Panc1 (cell line): ENCODE measurements at places on chromosomes 12 and 14. TPM values are rescaled to one million over a fixed set of nuclear protein-coding genes. Genes with fewer than 3 reads are reported as not detected.

DNA sequence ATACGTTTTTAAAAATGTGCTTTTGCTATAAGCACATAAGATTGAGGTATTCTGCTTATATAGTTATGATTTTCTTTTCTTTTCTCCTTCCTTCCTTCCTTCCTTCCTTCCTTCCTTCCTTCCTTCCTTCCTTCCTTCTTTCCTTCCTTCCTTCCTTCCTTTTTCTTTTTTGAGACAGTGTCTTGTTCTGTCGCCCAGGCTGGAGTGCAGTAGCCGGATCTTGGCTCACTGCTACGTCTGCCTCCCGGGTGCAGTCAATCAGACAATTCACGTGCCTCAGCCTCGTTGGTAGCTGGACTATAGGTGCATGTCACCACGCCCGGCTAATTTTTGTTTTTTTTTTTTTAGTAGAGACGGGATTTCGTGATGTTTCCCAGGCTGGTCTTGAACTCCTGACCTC, 5.8 kb downstream of the CFAP54 start:
- no peaks in the 10 kb centered on the region for H3K4me1 ChIP-seq
- H3K36me3 ChIP-seq, result no peaks in the 10 kb centered on the region
- H3K4me3 ChIP-seq, result no peak overlapping the region
- no peaks in the 10 kb centered on the region for H3K27me3 ChIP-seq
- DNase-seq, result no peak
- no peak overlapping the region for H3K27ac ChIP-seq

GRCh38 chr12:26077915-26078702, 46.7 kb downstream of the BHLHE41 start:
- peak overlapping the region; percentile 15; the same call in 1 of the 2 replicates for H3K27ac ChIP-seq
- H3K36me3 ChIP-seq, result no peaks in the 10 kb centered on the region
- H3K4me1 ChIP-seq, result no peaks in the 10 kb centered on the region
- DNase-seq, result no peak

DNA sequence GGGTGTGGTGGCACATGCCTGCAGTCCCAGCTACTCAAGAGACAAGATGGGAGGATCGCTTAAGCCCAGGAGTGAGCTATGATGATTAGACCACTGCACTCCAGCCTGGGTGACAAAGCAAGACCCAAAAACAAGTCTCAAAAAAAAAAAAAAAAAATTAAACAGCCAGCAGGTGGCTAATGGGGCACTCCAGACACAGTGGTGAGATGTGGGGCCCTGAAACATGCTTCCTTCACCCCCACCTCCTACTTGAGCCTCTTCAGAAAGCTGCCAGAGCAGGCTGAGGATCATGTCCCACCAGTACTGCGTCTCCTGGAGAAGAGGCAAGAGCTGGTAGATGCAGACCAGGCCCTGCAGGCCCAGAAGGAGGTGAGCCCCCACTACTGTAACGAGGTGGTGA, 2.1 kb downstream of the CFAP73 start:
- H3K36me3 ChIP-seq, result no peaks in the 10 kb centered on the region
- no peak for DNase-seq
- peaks cover 12% of the 10 kb centered on the region; the same call in 1 of the 2 replicates for H3K4me1 ChIP-seq
- no peak overlapping the region for H3K27ac ChIP-seq
- H3K27me3 ChIP-seq, result no peaks in the 10 kb centered on the region
- H3K4me3 ChIP-seq, result no peak overlapping the region

- no peaks in the 10 kb centered on the region for H3K36me3 ChIP-seq
- no peak for DNase-seq
- H3K4me1 ChIP-seq, result no peaks in the 10 kb centered on the region
- no peaks in the 10 kb centered on the region for H3K27me3 ChIP-seq
- no peak overlapping the region for H3K4me3 ChIP-seq
These were observed 26.6 kb downstream of the PPP2R5C start for GRCh38 chr14:101788016-101788635.

GRCh38 chr12:125346362-125346761, 281.1 kb downstream of the AACS start:
- H3K4me3 ChIP-seq, result no peak overlapping the region
- H3K27me3 ChIP-seq, result peaks cover 14% of the 10 kb centered on the region
- no peaks in the 10 kb centered on the region for H3K36me3 ChIP-seq
- H3K27ac ChIP-seq, result no peak overlapping the region
- H3K4me1 ChIP-seq, result no peaks in the 10 kb centered on the region
- DNase-seq, result no peak

GRCh38 chr12:123683964-123684363, 13.1 kb downstream of the TCTN2 start:
- H3K4me1 ChIP-seq, result no peaks in the 10 kb centered on the region
- H3K27ac ChIP-seq, result no peak overlapping the region
- DNase-seq, result no peak
- H3K4me3 ChIP-seq, result no peak overlapping the region
- no peaks in the 10 kb centered on the region for H3K27me3 ChIP-seq

DNA sequence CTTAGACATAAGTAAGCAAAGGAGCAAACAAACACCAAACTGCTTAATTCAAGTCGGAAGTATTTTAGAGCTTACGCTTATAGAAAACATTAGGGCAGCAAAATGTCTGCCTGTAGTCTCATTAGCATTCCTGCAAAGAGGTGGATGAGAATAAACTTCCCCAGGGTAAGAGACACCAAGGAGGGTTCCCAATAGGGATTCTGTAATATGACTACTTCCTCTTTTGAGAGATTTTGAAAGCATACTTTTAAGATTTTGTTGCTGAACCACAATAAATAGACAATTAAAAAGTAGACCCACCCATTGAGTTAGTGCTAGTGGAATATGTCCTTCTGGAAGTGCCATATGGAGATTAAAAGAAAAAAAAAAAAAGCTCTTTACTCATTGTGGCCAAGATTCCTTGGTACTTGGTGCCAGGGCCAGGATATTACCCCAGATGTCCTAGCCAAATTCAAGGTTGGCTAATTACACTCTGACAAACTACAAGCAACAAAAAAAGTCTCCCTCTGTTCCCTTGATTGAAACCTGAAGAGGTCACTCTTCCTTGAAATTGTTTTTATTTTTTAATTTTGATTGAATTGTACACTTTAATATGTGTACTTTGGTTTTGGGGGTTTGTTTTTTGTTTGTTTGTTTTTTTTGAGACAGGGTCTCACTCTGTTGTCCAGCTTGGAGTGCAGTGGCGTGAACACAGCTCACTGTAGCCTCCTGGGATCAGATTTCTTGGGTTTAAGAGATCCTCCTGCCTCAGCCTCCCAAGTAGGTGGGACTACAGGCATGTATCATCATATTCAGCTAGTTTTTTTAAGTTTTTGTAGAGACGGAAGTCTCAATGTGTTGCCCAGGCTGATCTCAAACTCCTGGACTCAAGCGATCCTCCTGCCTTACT, 8.7 kb downstream of the CLIP1 start:
- no peaks in the 10 kb centered on the region for H3K27me3 ChIP-seq
- H3K27ac ChIP-seq, result peak overlapping the region; percentile 57
- no peak for DNase-seq
- no peak overlapping the region for H3K4me3 ChIP-seq
- H3K4me1 ChIP-seq, result peaks cover 29% of the 10 kb centered on the region
- no peaks in the 10 kb centered on the region for H3K36me3 ChIP-seq

DNA sequence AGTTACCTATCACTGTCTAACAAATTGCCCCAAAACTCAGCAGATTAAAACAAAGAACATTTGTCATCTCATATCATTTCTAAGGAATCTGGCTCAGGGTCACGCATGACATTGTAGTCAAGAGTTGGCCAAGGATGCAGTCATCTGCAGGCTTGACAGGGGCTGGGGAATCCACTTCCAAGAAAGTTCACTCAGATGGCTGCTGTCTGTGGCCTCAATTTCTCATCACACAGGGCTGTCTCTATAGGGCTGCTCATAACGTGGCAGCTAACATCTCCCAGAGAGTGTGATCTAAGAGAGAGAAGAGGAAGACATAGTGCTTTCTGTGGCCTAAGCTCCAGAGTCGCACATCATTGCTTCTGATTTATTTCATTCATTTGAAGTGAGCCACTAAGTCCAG, 17.0 kb upstream of the IL22 start:
- no peak overlapping the region for H3K27ac ChIP-seq
- H3K27me3 ChIP-seq, result no peaks in the 10 kb centered on the region
- H3K36me3 ChIP-seq, result no peaks in the 10 kb centered on the region

DNA sequence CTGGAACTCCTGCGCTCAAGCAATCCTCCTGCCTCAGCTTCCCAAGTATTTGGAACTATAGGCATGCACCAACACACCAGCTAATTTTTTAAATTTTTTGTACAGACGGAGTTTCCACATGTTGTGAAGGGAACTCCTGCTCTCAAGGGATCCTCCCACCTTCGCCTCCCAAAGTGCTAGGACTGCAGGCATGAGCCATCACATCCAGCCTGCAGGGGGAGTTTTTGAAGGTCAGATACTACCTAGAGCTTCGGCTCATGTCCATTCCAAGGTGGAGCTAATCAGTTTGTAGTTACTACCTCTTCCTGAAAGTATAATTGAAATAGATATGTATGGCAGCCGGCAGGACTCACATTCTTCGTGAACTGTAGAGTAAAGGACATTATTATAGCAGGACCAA, 3.7 kb upstream of the TAS2R19 start:
- H3K4me3 ChIP-seq, result no peak overlapping the region
- H3K27ac ChIP-seq, result no peak overlapping the region
- H3K36me3 ChIP-seq, result no peaks in the 10 kb centered on the region
- no peaks in the 10 kb centered on the region for H3K4me1 ChIP-seq

DNA sequence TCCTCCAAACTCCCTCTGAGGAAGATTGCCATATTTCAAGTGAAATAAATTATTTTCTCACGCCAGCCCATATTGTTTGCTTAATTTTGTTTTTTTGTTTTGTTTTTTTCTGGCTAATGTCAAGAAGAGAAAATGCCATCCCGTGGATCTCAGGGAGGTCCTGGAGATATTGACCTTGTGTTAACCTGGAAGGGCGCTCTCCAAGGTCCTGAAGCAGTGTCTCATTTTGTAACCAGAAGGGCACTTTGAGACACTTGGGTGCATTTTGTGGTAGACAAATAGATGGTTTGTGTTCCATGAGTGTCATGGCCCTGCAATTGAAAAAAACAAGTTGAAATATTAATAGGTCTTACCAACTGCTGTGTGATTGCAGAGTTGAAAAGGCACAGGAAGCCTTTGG, 268.9 kb downstream of the SUDS3 start:
- H3K4me3 ChIP-seq, result no peak overlapping the region
- no peak for DNase-seq
- no peaks in the 10 kb centered on the region for H3K4me1 ChIP-seq
- no peaks in the 10 kb centered on the region for H3K27me3 ChIP-seq
- H3K27ac ChIP-seq, result no peak overlapping the region
- no peaks in the 10 kb centered on the region for H3K36me3 ChIP-seq

DNA sequence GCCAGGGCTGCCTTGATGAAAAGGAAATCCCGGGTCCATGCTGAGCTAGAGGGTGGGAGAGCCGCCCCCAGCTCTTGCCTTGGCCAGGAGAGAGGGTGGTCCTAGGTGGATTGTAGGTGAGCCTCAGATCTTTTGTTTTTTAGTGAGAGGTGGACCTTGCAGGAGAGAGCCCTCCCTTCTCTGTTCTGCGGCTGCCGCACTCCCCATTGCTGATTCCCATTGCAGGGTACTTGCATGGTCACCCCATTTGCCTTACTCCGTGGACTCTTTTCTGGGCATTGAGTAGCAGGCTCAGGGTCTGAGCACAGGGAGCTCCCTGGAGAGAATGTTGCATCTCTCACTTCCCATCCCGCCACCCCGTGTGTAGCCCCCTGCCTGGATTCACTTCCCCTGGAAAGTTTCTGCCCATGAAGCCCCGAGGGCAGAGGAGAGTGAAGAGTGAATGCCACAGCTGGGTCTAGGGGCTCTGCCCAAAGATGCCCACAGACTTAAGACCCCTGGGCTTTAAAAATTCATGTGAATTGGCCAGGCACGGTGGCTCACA, 10.2 kb downstream of the VASH1 start:
- H3K4me1 ChIP-seq, result no peaks in the 10 kb centered on the region; the same call in 1 of the 2 replicates
- no peak overlapping the region for H3K4me3 ChIP-seq
- DNase-seq, result no peak
- H3K36me3 ChIP-seq, result no peaks in the 10 kb centered on the region
- no peak overlapping the region for H3K27ac ChIP-seq

- no peaks in the 10 kb centered on the region; the same call in 1 of the 2 replicates for H3K36me3 ChIP-seq
- peaks cover 14% of the 10 kb centered on the region; the same call in 1 of the 2 replicates for H3K4me1 ChIP-seq
- peak within 1 kb of the TSS; percentile 97 for H3K27ac ChIP-seq
- H3K27me3 ChIP-seq, result no peaks in the 10 kb centered on the region
- DNase-seq, result no peak
- H3K4me3 ChIP-seq, result peak within 1 kb of the TSS; percentile 91
These were observed at the start of gene ARHGAP5 for GRCh38 chr14:32077081-32078022. ARHGAP5 (plus strand) TSS chr14:32077304; CDS start chr14:32090670, 13,366 bp downstream.

GRCh38 chr12:24960222-24960855, 11.4 kb upstream of the BCAT1 start:
- H3K27me3 ChIP-seq, result no peaks in the 10 kb centered on the region
- no peak overlapping the region for H3K4me3 ChIP-seq
- no peaks in the 10 kb centered on the region for H3K4me1 ChIP-seq
- no peak overlapping the region for H3K27ac ChIP-seq
- DNase-seq, result peak; percentile 42
- H3K36me3 ChIP-seq, result no peaks in the 10 kb centered on the region

- H3K4me1 ChIP-seq, result no peaks in the 10 kb centered on the region
- no peak overlapping the region for H3K27ac ChIP-seq
- no peaks in the 10 kb centered on the region for H3K27me3 ChIP-seq
- DNase-seq, result no peak
These were observed 8.1 kb downstream of the APPL2 start for GRCh38 chr12:105227879-105228278.

DNA sequence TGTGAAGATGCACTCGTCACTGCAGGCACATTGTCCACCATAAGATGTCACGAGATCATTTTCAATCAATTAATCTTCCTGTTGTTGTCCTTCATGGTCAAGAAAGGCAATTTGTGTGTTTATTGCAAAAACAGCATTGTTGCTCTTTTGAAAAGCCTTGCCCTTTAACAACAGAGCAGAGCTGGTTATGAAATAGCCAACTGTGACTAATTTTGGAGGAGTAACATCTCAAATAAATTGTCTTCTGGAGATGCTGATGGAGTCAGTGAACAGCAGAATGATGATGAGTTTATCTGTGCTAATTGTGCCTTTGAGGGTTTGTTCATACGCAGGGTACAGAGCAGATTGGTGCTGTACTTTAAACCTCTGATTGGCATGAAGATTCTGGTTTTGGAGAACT, 88.3 kb upstream of the E2F7 start:
- no peak overlapping the region for H3K27ac ChIP-seq
- H3K36me3 ChIP-seq, result no peaks in the 10 kb centered on the region
- no peak overlapping the region for H3K4me3 ChIP-seq
- no peak for DNase-seq
- H3K4me1 ChIP-seq, result no peaks in the 10 kb centered on the region
- no peaks in the 10 kb centered on the region for H3K27me3 ChIP-seq

HOXC10 gene
- 154 TPM for total RNA-seq

AJUBA gene
- total RNA-seq, result 50.2 TPM

DPPA3 gene
- total RNA-seq, result not detected

GPR65 gene
- total RNA-seq, result not detected

KDM5A gene
- total RNA-seq, result 49.0 TPM

SERPINA6 gene
- total RNA-seq, result not detected

ALG10 gene
- total RNA-seq, result 10.3 TPM

TSPAN8 gene
- 4.2 TPM for total RNA-seq

RALGAPA1 gene
- total RNA-seq, result 31.5 TPM

DIO2 gene
- 0.05 TPM for total RNA-seq
